ENCODE measurements at places on chromosomes 13 and 19.

- peak; percentile 23 for DNase-seq
Measured at GRCh38 chr13:112069061-112069844, 2.3 kb downstream of the SOX1 start.

DNA sequence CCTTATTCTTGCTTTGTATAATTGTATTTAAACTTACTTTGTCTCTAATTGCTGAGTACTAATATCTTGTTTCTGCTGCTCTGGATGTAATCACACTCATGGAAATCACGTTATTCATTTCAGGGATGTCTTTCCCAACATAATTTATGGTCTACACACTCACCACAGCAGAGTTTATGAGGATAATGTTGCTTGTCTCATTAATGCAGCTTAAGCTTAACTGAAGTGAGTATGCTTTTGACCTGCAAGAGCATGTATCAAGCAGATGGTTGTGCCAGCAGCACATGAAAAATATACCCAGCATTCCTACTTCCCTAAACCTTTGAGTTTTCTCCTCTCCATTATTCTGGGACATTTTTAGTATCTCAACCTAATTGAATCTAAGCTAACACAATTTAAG, 1080.9 kb downstream of the SLITRK5 start:
- no peak for DNase-seq

- DNase-seq, result no peak
Measured at GRCh38 chr13:74129500-74130191, 4.6 kb downstream of the KLF12 start.

DNA sequence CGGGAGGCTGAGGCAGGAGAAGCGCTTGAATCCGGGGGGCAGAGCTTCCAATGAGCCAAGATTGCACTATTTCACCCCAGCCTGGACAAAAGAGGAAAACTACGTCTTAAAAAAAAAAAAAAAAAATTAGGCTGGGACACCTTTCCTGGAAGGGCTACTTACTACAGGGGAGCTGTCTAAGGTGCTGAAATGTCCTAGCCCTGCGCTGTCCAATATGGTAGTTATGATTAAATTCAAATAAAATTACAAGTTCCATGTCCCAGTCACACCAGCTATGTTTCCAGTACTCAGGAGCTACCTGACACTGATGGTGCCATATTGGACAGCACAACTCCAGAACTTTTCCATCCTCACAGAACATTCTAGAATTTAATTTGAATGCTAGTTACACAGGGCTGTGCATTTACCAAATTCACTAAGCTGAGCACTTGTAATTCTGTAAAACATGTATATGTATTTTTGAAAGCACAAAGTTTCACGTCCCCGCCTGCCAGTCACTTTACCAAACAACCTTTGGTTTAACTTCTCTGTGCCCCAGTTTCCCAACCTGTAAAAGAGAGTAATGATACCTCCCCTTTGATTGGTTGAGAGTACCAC, 9.2 kb upstream of the ZSCAN22 start:
- DNase-seq, result no peak

GRCh38 chr13:37811441-37811840, 58.1 kb downstream of the TRPC4 start:
- no peak for DNase-seq

GRCh38 chr13:23777575-23777870, 111.7 kb downstream of the MIPEP start:
- DNase-seq, result no peak

GRCh38 chr13:98288211-98288610, 111.1 kb upstream of the RNF113B start:
- no peak for DNase-seq

- no peak for DNase-seq
Measured at GRCh38 chr19:21321134-21321533, 8.1 kb downstream of the ZNF708 start.

GRCh38 chr19:16369664-16370576, 45.3 kb downstream of the KLF2 start:
- DNase-seq, result no peak

DNA sequence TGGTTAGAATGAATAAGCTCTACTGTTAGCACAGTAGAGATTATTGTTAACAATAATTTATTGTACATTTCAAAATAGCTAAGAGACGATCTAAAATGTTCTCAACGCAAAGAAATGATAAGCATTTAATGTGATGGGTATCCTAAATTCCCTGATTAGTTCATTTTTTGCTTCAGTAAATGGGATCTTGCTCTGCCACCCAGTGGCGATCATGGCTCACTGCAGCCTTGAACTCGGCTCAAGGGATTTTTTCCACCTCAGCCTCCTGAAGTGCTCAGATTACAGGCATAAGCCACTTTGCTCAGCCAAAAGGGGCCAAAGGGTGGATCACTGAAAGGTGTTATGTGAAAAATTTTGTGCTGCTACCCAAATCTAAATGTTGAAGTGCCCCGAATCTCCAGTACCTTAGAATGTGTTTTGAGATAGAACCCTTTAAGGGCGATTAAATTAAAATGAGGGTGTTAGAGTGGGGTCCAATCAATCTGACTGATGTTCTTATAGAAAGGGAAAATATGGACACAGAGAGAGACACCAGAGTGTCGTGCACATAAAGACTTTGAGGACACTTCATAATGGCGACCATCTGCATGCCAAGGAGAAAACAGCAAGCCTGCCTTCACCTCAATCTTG, 31.5 kb upstream of the ZNF766 start:
- DNase-seq, result no peak
